ENCODE measurements at places on chromosomes 16 and 17. TPM values are rescaled to one million over a fixed set of nuclear protein-coding genes. Genes with fewer than 3 reads are reported as not detected.
A peak's percentile ranks its signal among the peaks of the same experiment; 100 is the strongest.

DNA sequence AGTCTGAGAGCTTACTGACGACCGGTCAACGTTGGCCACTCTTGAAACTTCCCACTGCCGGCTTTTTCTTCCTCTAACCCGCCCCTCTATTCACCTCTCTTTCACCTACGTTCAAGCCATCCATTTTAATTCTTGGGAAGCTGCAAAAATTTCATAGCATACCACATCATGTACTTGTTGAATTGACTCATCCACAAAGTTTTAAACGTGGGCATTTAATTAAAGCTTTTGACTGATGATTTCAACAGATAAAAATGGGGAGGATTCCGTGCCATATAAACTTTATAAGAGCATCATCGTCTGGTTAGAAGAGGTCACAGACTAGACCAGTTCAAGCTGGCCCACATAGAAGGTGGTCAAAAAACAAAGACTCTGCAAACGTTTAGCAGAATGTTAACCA, 22.5 kb downstream of the VPS53 start:
- DNase-seq: no peak
- H3K4me3 ChIP-seq: no peak overlapping the region
- H3K27me3 ChIP-seq: no peaks in the 10 kb centered on the region
- H3K27ac ChIP-seq: no peak overlapping the region
- no peaks in the 10 kb centered on the region for H3K4me1 ChIP-seq

GRCh38 chr16:31874366-31875111, 932 bp downstream of the ZNF267 start:
- H3K36me3 ChIP-seq: peaks cover 71% of the 10 kb centered on the region
- H3K4me1 ChIP-seq: peaks cover 76% of the 10 kb centered on the region
- peak; percentile 47 for DNase-seq
- H3K27ac ChIP-seq: peak overlapping the region; percentile 97
- H3K4me3 ChIP-seq: peak overlapping the region; percentile 87
- no peaks in the 10 kb centered on the region for H3K27me3 ChIP-seq

Gene MYO15A
- 0.60 TPM for total RNA-seq

- peaks cover 25% of the 10 kb centered on the region for H3K36me3 ChIP-seq
- no peak for DNase-seq
Observed at GRCh38 chr16:88640039-88640495, 1.7 kb downstream of the IL17C start.

Gene HS3ST4
- not detected for total RNA-seq

DNA sequence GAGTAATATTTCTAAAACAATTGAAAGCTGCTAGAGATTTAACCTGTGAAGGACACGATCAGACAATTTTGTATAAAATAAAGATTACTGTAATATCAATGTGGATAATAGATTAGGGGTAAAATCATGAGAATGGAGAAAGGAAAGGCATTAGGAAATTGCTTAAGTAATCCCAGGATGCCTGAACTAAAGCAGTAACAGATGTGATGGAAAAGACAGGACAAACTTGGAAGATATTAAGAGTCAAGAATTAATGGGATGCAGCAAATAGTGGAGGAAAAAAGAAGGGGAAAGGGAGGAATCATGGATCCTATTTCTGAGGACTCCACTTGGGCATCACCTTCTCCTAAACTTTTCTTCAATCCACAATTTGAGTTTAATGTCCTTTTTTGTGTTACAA, 437.1 kb upstream of the PMFBP1 start:
- no peak overlapping the region for H3K27ac ChIP-seq
- H3K4me1 ChIP-seq: no peaks in the 10 kb centered on the region
- H3K27me3 ChIP-seq: no peaks in the 10 kb centered on the region
- no peaks in the 10 kb centered on the region for H3K36me3 ChIP-seq
